ENCODE measurements at places on chromosomes 12 and 14.

- DNase-seq: no peak
Observed at GRCh38 chr14:42299692-42300091, 693.0 kb downstream of the LRFN5 start.

DNA sequence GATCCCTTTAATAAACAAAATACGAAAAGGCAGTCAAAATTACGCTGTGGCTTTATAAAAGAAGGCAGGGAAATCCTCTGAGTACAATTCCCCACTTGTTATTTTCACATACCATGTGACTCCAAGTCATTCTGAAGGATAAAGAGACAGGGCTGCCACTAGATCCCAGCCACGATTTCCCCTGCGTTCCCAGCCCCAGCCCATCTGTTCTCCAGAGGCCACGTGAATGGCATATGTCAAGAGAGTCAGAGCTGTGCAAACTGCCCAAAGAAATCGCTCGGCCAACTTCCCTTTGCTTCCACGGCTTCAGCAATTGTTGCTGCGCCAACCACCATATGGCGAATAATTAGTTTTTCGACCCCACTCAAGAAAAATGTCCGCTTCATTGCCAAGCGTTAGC lies 161.3 kb downstream of the C12orf42 start:
- DNase-seq: no peak

DNA sequence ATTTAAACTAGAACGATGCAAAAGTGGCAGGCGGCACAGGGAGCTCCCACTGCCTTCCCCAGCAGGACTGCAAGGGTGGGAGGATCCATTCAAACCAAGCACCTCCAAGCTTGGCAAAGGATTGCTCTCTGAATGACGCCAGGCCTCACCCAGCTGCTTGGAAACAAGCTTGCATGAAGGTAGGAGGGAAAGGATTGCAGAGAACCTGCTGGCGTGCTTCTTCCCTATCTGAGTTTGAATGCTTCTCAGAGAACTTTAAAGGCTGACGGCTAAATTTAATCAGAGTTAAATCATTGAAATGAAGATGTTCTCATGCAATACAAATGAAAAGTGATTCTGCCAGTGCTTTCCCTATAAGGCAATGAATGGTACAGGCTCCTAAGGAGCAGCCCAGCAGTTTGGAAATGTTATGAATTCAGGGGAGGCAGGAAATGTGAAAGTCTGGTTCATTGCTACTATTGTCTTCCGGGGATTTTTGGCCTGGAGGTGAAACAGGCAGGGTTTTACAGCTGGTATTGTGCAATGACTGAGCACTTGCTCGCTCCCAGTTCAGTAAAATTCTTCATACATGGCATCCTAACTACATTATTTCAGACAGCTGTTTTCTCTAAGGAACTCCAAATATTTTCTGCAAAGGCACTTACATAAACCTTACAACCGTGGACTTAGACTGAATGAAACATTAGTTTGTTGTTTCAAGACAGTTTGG lies 31.9 kb upstream of the DUSP6 start:
- DNase-seq: no peak

DNA sequence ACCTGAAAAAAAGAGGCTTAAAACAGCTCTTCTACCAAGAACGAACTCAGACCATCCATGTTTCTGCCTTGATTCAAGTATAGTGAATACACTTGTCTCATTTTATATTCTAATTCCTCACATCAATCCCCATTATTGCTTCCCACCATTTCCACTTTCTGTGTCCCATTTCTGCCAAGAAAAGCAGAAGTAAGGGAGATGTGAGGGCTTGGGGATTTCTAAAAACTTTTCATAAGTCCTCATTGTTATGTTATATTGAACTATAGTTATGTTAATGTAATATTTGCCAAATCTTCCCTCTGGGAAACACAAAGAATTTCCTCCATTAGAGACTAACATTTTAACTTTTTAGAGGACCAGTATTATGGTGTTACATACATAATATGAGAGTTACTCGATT lies 48.2 kb upstream of the PSMA6 start:
- DNase-seq: no peak

- no peak for DNase-seq
Observed at GRCh38 chr14:105475269-105476096, 862 bp downstream of the CRIP2 start.

- DNase-seq: no peak
Observed at GRCh38 chr12:75865315-75865714, 166.3 kb downstream of the PHLDA1 start.

GRCh38 chr12:78870539-78870938 lies 6.0 kb downstream of the SYT1 start:
- no peak for DNase-seq

DNA sequence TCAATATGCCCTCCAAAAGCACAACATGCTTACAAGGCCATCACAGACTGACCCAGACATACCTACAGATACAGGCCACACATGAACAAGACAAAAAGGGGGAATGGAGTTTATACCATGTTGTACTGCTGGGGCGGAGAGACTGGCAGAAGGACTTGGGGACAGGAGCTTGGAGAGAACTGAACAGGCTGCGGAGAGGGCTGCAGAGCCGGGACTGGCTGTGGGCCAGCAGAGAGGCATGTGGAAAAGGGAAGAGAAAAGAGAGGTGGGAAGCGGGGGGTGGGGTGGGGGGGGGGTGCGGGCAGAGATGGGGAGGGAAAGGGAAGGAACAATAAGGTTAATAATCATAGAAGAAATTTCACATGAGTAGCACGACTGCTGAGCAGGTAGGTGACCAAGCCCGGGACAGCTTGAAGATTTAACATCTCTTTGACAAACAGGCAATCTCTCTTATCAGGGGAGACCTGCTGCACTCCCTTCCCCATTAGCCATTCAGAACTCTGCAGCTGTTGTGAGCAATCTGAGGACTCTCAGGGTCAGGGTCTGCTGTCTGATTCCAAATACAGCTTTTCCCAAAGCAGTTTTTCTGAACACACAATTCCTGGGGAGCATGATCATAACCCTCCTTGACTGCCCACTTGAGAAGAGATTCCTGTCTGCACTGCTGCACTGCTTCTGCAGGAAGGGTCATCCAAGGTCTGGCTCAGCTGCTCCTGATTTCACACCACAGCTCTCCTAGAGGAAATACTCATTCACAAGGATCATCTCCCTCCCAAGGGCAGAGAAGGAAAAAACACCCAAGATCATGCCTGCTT lies 21.6 kb upstream of the STAC3 start:
- no peak for DNase-seq
